ENCODE measurements at places on chromosomes 2 and 18.

DNA sequence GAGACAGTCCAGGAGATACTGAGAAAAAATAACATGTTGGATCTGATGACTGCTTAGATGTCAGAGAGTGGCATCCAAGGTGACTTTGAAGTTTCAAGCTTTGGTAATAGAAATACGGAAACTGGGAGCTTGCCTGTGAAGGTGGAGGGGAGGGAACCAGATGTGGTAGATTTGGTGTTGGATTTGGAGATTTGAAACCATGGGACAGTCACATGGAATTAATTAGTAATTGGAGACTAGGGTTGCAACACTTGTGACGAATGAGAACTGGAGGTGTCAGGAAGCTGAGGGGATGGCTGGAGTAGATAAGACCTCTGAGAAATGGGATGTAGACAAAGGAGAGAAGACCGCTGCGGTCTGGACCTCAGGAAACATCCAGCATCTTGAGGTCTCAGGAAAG lies 46.7 kb downstream of the RPL37A start:
- no peak for DNase-seq

GRCh38 chr2:20456636-20457426 lies 10.0 kb downstream of the RHOB start:
- DNase-seq = no peak

GRCh38 chr2:181846399-181847197 lies 44.9 kb upstream of the ITPRID2 start:
- DNase-seq = no peak

GRCh38 chr18:26190506-26190905 lies 35.7 kb upstream of the TAF4B start:
- DNase-seq = peak; percentile 54

DNA sequence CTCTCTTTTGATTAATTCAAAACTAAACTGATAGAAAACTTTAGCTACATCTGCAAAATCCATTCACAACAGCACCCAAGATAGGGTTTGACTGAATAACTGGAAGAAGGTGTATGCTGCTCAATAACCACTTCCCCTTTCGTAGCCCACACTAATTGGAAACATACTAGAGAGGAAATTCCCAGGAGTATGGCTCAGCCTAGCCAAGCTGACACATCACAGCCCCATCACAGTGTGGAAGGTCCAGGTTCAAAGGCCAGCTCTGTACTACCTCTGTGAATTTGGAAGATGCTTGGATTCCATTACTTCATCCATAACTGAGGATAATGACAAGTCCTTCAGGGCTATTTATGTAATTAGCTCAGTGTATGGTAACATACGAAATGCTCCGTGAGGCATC lies 185.4 kb downstream of the FBXO15 start:
- DNase-seq = no peak

GRCh38 chr2:128166746-128167353 lies 75.8 kb downstream of the UGGT1 start:
- DNase-seq = no peak

DNA sequence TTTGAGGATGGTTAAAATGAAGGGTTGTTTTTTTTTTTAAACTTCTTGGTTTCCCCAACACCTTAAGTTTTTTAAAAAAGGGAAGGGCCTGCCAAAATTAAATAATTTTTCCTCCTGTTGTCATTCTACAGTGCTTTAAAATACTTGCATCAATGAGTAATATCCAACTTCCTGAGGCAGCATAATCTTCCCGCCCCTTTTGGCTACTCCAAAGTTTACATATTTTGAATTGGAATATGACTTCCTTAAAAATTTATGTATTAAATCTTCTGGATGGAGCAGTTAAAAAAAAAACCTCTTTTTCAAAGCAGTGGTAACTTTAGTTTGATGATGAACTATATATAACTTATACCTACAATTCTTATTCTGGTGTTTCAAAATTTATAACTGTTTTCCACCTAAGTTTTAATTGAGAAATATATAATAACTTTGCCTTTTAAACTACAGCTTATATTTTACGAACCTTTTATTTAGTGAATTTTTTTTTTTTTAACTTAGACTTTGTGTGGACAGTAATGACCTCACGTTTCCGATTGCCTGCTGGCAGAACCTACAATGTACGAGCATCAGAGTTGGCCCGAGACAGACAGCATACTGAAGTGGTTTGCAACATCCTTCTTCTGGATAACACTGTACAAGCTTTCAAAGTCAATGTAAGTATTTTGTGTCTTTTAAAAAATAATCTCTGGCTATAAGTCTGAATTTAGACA lies 49.8 kb downstream of the PTPN4 start:
- DNase-seq = no peak

GRCh38 chr2:164429354-164429753 lies 191.9 kb downstream of the GRB14 start:
- no peak for DNase-seq

- DNase-seq = no peak
Measured at GRCh38 chr2:175579646-175580045, 398.1 kb upstream of the ATP5MC3 start.

DNA sequence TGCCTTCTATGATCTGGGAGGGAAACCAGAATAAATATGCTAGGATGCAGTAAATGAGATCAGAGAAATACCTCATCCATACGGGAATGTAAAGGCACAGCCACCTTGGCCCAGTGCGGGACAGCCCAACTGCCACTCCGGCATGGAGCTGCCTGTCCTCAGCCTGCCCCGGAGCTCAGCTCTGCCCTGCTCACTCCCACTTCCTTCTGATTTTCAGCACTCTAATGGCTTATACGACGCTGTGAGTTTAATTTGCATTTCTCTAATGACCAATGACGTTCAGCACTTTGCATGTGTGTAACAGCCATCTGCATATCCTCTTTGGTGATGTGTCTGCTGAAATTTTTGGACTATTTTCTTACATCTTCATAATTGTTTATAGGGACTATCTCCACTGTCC lies 172.5 kb upstream of the RAB6C start:
- DNase-seq = no peak

GRCh38 chr2:64601785-64602391 lies 51.8 kb downstream of the SERTAD2 start:
- DNase-seq = no peak

DNA sequence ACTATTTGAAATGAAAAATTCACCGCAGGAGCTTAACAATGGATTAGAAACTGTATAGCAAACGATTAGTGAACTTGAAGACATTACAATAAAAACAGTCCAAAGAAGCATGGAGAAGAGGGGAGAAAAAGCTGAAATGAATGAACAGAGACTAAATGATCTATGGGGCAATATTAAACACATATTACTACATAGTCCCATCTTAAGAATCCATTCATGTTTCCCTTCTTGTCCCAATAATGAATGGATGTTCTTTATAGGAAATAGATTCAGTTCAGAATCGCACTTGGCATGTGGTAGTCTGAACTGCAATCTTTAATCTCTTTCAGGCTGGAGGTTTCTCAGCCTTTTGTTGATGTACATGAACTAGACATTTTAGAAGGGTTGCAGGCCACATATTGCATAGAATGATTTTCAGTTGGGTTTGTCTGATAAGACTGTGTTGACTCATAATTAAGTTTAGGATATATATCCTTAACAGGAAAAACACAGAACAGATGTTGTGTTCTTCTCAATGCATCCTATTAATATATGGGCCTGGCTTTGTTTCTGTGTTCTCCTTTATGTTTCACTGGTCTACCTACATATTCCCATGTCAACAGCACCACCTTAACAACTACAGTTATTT lies 27.9 kb downstream of the CCDC88A start:
- DNase-seq = no peak

DNA sequence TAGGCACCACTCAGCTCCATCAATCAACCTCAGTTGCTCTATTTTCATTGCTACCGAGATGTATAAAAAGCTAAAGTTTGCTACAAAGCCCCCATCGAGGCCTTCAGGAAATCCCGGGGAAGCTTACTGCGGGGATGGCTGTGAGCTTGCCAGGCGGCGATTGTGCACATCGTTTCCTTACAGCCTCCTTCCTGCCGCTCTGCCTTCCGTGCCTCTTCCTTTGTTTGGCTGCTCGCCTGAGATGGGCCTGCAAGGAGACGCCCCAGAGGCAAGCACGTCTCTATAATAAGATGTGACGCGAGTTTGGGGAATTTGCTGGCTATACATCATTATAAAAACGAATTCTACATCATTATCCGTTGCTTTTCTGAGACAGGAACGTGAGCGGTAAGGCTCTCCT lies 41.6 kb downstream of the DHRS9 start:
- no peak for DNase-seq

- DNase-seq = no peak
Measured at GRCh38 chr2:3294069-3294468, 83.5 kb downstream of the EIPR1 start.

DNA sequence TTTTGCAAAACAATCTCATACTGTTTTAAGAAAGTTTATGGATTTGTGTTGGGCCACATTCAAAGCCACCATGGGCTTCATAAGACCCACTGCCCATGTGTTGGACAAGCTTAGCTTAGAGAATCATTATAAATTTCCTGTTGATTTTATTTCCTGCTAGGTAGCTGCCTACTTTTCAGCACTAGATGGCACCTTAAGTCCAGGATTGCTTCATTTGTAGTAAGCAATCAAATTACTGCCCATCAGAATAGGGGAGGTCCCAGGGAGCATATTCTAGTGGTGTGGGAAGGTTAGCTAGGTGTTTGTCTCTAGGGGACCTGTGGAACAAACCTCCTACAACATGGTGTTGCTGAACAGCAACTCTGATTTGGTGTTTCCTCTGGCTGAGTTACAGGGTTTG lies 11.0 kb upstream of the DCDC2C start:
- no peak for DNase-seq

GRCh38 chr2:166148500-166149400 lies 20.9 kb upstream of the SCN1A start:
- DNase-seq = no peak

DNA sequence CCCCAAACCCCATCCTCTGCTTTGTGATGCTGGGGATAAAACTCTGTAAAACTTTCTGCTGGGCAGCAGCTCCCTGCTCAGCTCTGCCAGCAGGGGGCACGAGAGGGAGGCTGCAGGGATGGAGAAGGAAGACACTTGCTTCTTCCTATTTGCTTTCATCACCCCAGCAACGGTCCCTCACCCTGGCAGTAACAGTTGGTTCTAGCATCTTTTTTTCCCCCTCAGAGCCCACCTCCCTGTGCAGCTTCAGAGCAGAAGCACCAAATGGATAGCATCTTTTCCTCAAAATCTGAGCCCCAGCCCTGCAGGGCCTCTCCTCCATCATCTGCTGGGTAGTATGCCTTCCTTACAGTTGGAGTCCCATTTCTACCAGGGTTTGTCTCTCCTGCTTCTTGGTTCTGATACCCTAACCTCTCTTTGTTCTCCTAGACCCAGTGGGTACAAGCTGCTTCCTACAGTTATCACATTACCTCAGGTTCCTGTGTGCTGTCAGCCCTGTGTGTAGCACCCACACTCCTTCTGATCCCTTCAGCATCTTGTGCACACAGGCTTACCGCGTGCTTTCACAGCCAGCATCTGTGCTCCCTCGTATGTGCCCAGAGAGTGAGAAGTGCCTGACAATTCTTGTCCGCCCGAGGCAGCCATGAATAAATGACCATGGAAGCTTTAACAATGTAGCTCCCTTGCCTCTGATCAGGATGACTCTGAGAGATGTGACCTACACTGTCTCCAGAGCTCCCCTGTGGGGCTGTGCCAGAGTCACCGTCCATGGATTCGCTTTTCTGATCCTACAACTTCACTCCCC lies 14.5 kb downstream of the CKAP2L start:
- peak; percentile 86 for DNase-seq

GRCh38 chr2:208467564-208467963 lies 61.0 kb downstream of the PTH2R start:
- DNase-seq = no peak

GRCh38 chr2:13504808-13505207 lies 788.1 kb downstream of the TRIB2 start:
- no peak for DNase-seq

GRCh38 chr2:3770724-3771415 lies 67.5 kb downstream of the DCDC2C start:
- DNase-seq = no peak

DNA sequence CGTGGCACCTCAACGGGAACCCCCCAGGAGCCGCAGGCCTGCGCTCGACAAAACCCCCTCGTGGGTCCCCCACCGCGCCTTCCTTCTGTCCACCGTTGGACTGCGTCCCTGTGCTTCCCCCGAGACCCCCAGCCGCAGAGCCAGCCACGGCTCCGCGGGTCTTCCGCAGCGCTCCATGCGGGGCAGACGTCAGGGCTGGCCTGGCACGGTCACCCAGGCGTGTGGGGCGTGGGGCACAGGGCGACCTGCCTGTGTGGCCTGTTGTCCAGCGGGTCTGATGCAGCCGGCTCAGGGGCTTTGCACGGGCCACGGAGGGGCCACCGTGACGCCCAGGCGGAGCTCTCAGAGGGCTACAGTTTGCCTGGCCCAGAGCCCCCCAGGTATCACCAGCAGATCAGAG lies 11.0 kb downstream of the NFATC1 start:
- DNase-seq = no peak
